ENCODE measurements at places on chromosomes 4 and X.

DNA sequence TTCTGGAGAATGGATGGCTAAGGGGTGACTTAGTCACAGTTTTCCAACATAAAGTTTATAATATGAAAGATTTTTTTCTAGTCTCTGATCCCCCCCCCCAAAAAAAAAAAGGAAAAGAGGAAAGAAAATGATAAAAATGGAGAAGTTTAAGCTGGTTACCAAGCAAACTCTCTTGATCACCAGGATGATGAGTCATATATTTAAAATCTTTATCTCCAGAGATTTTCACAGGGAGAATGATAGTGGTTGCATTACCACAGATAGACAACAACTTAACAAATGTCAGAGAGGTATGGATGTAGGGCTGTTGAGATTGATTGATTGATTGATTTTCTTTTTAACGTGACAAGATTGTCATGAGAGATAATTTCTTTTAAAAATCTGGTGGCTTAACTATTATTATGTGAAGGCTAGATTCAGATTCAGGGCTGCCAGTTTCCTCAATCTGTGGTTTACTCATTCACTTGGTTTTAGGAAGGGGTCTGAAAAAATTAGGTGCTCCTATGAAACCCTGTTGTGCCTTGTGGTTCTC lies 13.3 kb upstream of the TEX13C start:
- no peak for DNase-seq

- no peak for DNase-seq
Measured at GRCh38 chr4:74539044-74539790, 94.3 kb downstream of the AREG start.

GRCh38 chrX:117959045-117959444 lies 157.6 kb downstream of the KLHL13 start:
- no peak for DNase-seq

- DNase-seq = peak; percentile 63
Measured at GRCh38 chr4:15653864-15654592, 1.1 kb downstream of the FBXL5 start.

DNA sequence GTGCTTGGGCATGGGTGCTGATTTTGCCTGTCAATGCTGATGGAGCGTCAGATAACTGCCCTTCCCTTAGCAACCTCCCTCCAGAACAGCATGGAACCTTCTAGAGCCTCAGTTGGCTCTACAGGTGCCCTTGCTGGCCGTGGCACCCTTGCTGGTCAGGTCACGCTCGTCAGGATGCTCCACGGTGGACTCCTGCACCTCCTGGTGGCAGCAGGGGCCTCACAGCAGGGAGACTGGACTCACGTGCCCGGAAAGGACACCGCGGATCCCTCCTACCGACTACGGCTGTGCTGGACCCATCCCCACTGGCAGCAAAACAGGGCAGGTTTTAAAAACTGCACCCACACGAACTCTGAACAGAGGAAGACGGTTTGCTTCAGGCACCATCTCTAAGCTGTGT lies 82.1 kb upstream of the AFAP1 start:
- no peak for DNase-seq

- peak; percentile 25 for DNase-seq
Measured at GRCh38 chr4:123621072-123621705, 224.6 kb downstream of the SPRY1 start.

DNA sequence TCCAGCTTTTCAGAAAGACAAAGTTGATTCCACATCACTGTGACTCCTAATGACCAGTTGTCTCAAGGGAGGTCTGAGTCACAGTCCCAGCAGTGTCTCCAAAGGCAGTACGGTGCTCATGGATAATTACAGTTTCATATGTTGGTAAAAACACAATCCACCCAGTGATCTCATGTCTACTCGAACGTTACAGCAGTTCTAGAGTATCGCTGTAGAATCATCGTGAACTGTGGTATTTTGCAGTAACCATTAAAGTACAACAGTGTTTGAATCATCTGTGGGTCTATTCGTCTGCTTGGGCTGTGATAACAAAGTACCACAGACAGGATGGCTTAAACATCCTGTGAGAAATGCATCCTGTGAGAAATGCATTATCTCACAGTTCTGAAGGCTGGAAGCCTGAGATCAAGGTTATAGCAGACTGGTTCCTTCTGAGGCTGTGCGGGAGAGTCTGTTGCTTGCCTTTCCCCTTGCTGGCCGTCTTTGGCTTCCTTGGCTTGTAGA lies 121.1 kb upstream of the SORBS2 start:
- DNase-seq = no peak

- no peak for DNase-seq
Measured at GRCh38 chr4:186900984-186901383, 177.3 kb upstream of the FAT1 start.

DNA sequence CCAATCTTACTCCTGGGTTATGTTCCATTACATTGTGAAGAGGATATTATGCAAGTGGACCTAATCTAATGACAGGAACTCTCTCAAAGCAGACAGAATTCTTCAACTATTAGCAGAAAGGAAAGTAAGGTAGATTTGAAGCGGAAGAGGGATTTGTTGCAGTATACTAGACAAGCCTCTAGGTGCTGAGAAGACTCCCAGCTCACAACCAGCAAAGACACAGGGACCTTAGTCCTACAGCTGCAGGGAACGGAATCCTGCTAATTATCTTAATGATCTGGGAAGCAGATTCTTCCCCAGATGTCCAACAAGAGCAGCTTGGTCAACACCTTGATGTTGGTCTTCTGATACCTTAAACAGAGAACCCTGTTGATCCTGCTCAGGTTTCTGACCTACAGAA lies 73.6 kb downstream of the STK32B start:
- DNase-seq = no peak

- no peak for DNase-seq
Measured at GRCh38 chr4:99630857-99631360, 26.7 kb downstream of the C4orf54 start.

- no peak for DNase-seq
Measured at GRCh38 chr4:11566444-11567022, 137.8 kb upstream of the HS3ST1 start.

DNA sequence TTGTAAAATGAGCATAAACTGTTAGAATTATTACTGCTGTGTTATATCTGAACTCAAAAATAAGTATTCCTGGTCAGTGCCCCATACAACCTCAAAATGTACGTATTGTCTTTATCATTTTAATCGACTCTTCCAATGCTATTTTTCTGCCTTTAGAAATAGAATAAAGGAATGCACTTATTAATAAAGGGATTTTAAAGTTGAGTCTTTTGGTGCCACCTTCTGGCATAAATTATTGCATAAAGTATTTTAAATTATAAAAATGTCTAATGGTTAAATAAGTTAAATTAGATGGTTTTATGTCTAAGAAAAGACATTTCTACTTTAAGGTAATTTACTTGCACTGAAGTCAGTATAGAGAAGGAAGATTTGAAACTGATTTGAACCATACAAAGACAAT lies 424.0 kb upstream of the NDST4 start:
- peak; percentile 14 for DNase-seq

- no peak for DNase-seq
Measured at GRCh38 chrX:105299286-105299685, 78.8 kb upstream of the TEX13A start.

DNA sequence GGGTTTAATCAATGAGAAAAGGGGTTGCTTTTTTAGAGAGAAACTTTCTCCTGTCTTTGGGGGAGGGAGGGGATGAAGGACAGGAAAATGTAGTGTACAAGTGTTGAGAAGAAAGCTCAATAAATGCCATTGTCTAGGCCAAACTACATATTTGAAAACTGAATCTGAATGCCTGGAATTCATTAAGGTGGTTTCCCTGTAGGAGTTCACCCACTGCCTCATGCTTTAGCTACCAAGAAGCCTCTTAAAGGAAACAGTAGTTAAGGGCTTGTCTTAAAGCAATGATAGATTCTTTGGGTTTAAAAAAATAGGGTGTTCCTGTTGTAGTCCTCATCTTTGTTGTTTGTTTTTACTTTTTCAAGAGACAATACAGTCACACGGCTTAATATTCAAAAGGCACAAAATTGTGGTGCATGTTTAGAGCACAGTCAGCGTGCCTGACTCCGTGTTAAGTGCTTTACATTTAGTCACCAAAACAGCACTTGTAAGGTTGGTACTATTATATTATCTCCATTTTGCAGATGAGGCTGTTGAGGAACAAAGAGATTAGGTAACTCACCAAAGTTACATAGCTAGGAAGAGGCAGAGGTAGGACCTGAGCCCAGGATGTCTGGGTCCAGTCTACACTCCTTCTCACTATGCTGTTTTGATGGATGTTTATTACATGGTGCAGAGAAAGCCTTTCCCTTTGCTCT lies 46.0 kb downstream of the FNIP2 start:
- DNase-seq = no peak

- DNase-seq = no peak
Measured at GRCh38 chrX:107857837-107858236, 32.2 kb downstream of the MID2 start.

- DNase-seq = no peak
Measured at GRCh38 chr4:162360369-162361149, 196.8 kb upstream of the FSTL5 start.

GRCh38 chrX:44223150-44223549 lies 120.3 kb downstream of the EFHC2 start:
- DNase-seq = no peak

GRCh38 chr4:108287834-108288413 lies 119.2 kb upstream of the LEF1 start:
- no peak for DNase-seq

- DNase-seq = no peak
Measured at GRCh38 chr4:24704149-24704548, 91.2 kb upstream of the SOD3 start.

DNA sequence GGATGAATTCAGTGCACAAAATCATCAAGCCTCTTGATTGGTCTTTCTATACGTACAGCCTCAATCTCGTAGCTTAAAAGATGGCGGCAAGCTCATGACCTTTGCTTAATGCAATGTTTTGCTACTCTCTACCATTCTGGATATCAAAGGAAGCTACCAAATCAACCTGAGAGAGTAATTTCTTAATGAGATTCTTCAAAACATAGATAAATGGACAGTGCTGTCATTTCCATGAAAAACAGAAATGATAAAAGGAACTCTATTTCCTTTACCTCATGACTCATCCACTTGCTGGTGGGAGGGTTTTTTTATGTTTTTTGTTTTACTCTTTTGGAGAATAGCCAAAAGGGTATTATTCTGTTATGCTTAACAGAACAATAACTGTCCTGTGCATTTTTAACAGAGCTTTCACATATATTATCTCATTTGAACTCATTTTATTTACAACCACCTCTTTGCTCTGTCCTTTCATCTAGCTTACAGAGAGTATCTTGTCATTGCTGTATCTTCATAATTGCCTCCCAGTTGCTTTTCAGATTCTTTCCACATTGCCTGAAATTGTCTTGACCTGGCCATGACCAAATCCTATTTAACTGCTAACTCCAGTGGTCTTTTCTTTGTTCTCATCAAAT lies 138.6 kb upstream of the GPR101 start:
- DNase-seq = no peak

DNA sequence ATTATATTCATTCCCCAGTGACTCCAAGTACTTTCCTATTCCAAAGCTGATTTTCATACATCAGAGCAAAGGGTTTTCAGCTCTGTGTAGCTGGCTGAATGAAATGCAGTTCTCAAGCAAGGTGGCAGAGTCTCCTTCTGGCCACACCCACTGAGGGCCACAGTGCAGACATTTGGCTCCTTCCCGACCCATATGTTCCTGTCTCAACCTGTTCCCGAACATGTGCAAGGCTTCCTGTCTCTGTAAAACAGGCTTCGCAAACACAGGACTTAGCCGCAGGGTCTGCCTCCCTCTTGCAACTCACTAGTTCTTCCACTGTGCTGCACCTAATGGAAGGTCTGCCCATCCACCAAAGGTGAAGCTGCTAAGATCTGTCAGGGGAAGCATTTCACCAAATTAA lies 249.2 kb downstream of the MID1IP1 start:
- DNase-seq = no peak

DNA sequence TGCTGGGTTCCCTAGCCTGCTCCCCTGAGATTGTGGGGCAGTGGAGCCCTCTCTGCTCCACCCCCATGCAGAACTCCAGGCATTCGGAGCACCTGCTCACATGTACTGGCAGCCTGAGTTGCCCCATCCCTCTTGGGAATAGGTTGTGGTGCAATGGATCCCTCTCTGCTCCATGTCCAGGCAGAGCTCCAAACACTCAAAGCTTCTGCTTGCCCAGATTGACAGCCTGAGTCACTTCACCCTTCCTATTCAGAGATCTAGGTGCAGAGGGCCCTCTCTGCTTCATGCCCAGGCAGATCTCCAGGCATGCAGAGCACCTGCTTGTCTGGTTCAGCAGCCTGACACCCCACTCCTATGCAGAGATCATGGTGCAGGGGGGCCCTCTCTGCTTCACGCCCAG lies 18.6 kb upstream of the TEX13B start:
- no peak for DNase-seq

- no peak for DNase-seq
Measured at GRCh38 chr4:130147641-130148040, 1051.7 kb downstream of the C4orf33 start.

- no peak for DNase-seq
Measured at GRCh38 chrX:17376431-17377077, 1.6 kb downstream of the NHS start.

- no peak for DNase-seq
Measured at GRCh38 chr4:146343776-146344175, 129.4 kb downstream of the REELD1 start.

DNA sequence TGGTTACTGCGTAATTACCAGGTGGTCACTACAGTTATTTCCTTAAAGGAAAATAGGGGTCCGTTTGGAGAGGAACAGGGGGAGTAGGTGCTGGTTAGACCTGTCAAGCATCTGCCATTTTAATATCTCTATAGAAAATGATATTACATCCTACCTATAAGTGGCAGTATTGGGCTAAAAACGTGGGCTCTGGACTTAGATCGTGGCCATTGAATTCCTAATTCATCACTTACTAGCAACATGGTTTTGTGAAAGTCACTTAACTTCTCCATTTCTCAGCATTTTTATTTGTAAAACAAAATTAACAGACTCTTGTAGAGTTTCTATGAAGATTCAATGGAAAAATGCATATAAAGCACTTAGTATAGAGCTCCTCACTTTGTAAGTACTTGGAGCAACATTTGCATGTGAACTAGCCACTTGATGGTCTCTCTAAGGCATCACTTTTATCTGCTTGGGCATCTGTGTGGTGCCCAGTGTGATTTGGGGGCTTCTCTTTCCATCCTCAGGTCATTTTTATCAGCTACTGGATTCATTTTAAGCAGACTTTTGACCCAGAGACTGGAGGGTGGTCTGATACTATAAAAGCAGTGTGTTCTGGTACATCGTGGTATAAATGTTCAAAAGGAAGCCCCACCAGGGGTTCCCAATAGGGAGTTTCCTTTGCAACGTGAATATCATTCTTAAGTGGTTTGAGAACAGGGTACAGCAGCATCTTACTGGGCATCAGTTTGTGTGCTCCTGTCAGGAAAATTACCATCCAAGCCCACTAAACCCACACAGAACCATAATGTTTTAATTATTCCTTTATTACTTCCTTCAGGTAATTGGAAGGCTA lies 42.7 kb upstream of the RASSF6 start:
- DNase-seq = peak; percentile 68

- no peak for DNase-seq
Measured at GRCh38 chr4:13783800-13784411, 156.4 kb upstream of the BOD1L1 start.

Measured in inflammatory macrophage (primary cell).